ENCODE measurements at places on chromosomes 7 and 10. TPM values are rescaled to one million over a fixed set of nuclear protein-coding genes. Genes with fewer than 3 reads are reported as not detected.

Gene JAZF1
- total RNA-seq: 5.2 TPM

Gene TMEM213
- total RNA-seq: 0.26 TPM

Gene AOAH
- 6.2 TPM for total RNA-seq

Gene CHAT
- not detected for total RNA-seq

Gene STARD3NL
- 16.9 TPM for total RNA-seq

Gene NACAD
- total RNA-seq: not detected

Gene SSC4D
- 0.23 TPM for total RNA-seq

Gene CTTNBP2
- not detected for total RNA-seq

Gene AKR1C4
- not detected for total RNA-seq

Gene RNF32
- 0.73 TPM for total RNA-seq

Gene TAX1BP1
- total RNA-seq: 71.5 TPM

Gene MEIG1
- total RNA-seq: not detected

Gene ACSM6
- total RNA-seq: not detected

Gene SFTPA2
- total RNA-seq: not detected

Gene MCU
- total RNA-seq: 11.6 TPM

Gene OIT3
- not detected for total RNA-seq

Gene HOXA4
- not detected for total RNA-seq

Gene KLF14
- total RNA-seq: not detected

Gene PAX2
- total RNA-seq: not detected

Gene HGF
- total RNA-seq: not detected

Gene PIK3AP1
- total RNA-seq: 1.9 TPM

Gene AMZ1
- total RNA-seq: 0.30 TPM

Gene CRYGN
- total RNA-seq: not detected

Gene MARVELD1
- 3.2 TPM for total RNA-seq

Gene GRID1
- total RNA-seq: not detected

Gene HHEX
- not detected for total RNA-seq

Gene LIPN
- total RNA-seq: not detected

Gene MBL2
- total RNA-seq: not detected

Gene RNF148
- not detected for total RNA-seq

Gene NPY4R2
- total RNA-seq: not detected
